Breast epithelium (tissue), 4 donors: ENCODE measurements at places on chromosomes 1 and 21.

- H3K4me1 ChIP-seq: no peaks in the 10 kb centered on the region
- H3K36me3 ChIP-seq: no peaks in the 10 kb centered on the region
- DNase-seq: no peak
- H3K27me3 ChIP-seq: no peaks in the 10 kb centered on the region
- H3K27ac ChIP-seq: no peak overlapping the region
These were observed 881.4 kb upstream of the B3GALT2 start for GRCh38 chr1:194067772-194068171.

- peak overlapping the region; percentile 88 for H3K27ac ChIP-seq
- no peaks in the 10 kb centered on the region for H3K4me1 ChIP-seq
- no peaks in the 10 kb centered on the region for H3K36me3 ChIP-seq
These were observed 800 bp downstream of the HIPK1 start for GRCh38 chr1:113929750-113930498.

GRCh38 chr1:60870269-60870865 is 212.0 kb upstream of the NFIA start:
- DNase-seq: no peak
- no peaks in the 10 kb centered on the region for H3K27me3 ChIP-seq
- H3K27ac ChIP-seq: no peak overlapping the region
- H3K4me3 ChIP-seq: no peak overlapping the region
- H3K4me1 ChIP-seq: no peaks in the 10 kb centered on the region
- no peaks in the 10 kb centered on the region for H3K36me3 ChIP-seq

- no peaks in the 10 kb centered on the region for H3K36me3 ChIP-seq
- no peaks in the 10 kb centered on the region for H3K27me3 ChIP-seq
- no peak for DNase-seq
- no peaks in the 10 kb centered on the region for H3K4me1 ChIP-seq
- H3K4me3 ChIP-seq: peak overlapping the region; percentile 93
These were observed 1.3 kb upstream of the DNAJC16 start for GRCh38 chr1:15525050-15526020.

GRCh38 chr1:97143236-97143882 is 421.8 kb downstream of the PTBP2 start:
- H3K27ac ChIP-seq: no peak overlapping the region
- no peaks in the 10 kb centered on the region for H3K4me1 ChIP-seq
- no peak overlapping the region for H3K4me3 ChIP-seq

- H3K4me1 ChIP-seq: no peaks in the 10 kb centered on the region
- no peaks in the 10 kb centered on the region for H3K36me3 ChIP-seq
- H3K27ac ChIP-seq: no peak overlapping the region
- no peak overlapping the region for H3K4me3 ChIP-seq
These were observed 87.1 kb downstream of the ENAH start for GRCh38 chr1:225565847-225566246.

- H3K27me3 ChIP-seq: no peaks in the 10 kb centered on the region
- H3K36me3 ChIP-seq: no peaks in the 10 kb centered on the region
- no peak overlapping the region for H3K4me3 ChIP-seq
- DNase-seq: no peak
These were observed 76.3 kb downstream of the LRRC53 start for GRCh38 chr1:74436078-74436477.

DNA sequence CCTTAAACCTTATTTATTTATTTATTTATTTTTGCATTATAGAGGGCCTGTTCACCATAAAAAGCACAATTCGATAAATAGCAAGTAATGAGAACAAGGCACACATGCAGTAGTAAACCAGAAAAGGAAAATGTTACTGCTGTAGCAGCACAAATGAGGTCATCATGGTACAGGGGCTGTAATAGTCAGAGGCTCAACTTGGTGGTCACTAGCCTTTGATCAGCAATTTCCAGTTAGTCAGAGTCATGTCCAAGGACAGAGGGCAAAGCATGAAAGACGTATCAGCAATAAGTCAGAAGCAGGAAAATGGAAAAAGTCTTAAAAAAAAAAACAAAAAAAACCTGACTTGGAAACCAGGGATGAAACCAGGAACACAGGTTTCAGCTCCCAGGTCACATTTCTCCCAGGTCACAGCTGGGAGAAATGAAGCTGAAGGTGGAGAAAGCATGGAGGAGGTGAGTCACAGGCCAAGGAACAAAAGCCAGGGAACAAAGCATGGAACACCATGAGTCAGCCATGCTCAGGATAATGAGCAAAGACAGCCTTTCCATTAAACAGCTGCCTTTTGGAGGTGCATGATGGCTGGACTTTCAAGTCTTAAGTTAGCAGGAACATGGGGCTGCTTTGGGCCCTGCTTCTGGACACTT is 556.3 kb downstream of the LTN1 start:
- no peak overlapping the region for H3K27ac ChIP-seq
- H3K4me1 ChIP-seq: no peaks in the 10 kb centered on the region
- no peak for DNase-seq
- no peak overlapping the region for H3K4me3 ChIP-seq
- H3K27me3 ChIP-seq: no peaks in the 10 kb centered on the region

DNA sequence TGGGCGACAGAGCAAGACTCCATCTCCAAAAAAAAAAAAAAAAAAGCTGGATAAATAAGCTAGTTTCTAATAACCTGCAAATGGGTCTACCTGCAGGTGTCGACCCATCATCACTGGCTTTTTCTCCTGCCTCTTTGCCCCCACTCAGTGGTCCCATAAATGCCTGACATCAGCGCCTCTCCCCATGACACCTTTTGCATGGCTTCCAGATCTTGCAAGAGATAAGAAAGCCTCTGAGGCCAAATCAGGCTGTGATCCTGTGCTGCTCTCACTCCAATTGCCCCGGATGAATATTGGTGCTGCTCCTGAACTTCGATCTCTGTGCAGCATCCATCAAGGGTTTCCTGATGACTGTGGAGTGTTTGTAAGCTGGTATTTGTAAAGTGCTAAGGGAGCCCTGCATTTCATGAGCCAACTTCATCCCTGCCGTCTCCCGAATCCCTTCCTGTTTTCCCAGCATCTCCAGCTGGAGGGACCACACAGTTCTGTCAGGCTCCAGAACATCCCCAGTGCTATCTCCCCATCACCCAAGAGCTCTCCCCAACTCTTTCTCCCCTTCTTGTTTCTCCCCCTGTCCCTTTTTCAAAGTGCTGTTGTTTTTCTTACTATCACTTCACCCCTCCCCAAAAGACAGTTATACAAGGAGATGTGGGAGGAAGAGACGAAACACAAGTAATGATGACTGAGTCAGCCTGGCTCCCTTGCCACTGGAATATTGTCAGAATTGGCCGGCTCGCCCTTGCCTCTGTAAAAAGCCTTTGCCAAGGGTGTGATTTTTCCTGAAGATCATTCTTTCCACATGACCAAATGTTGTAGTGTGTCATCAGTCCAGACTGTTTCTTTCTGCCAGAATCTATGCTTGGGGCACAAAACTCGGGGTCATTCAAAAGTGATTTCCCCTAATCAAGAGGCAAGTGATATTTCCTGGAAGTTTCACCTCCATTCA is 2.8 kb upstream of the EFHD2 start:
- no peaks in the 10 kb centered on the region for H3K4me1 ChIP-seq
- H3K36me3 ChIP-seq: no peaks in the 10 kb centered on the region
- H3K27ac ChIP-seq: peak overlapping the region; percentile 38
- H3K27me3 ChIP-seq: no peaks in the 10 kb centered on the region
- no peak for DNase-seq

GRCh38 chr1:24641646-24642151 is 1.4 kb upstream of the SRRM1 start:
- H3K27me3 ChIP-seq: no peaks in the 10 kb centered on the region
- peaks cover 3% of the 10 kb centered on the region for H3K36me3 ChIP-seq
- peaks cover 22% of the 10 kb centered on the region for H3K4me1 ChIP-seq
- H3K27ac ChIP-seq: peak overlapping the region; percentile 100
- H3K4me3 ChIP-seq: peak overlapping the region; percentile 99
- DNase-seq: no peak

DNA sequence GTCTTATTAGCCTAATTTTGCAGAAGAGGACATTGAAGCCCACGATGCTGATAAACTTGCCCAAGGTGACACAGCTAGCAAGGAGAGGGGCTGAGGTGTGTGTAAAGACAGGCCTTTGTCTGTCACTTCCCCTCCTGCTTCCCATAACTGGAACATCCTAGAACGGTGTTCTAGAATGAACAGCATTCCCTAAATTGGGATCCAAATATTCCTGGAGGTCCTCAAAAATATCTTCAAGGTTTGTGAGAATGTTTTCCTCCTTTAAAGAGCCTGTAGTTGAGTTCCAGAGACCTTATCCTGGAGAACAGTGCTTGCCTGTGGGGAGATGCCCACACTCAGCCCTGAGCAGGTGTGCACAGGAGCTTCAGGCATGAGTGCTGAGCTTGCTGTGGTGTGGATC is 41.5 kb upstream of the SAMD13 start:
- no peak overlapping the region for H3K4me3 ChIP-seq
- no peaks in the 10 kb centered on the region for H3K4me1 ChIP-seq
- H3K36me3 ChIP-seq: no peaks in the 10 kb centered on the region
- DNase-seq: no peak

DNA sequence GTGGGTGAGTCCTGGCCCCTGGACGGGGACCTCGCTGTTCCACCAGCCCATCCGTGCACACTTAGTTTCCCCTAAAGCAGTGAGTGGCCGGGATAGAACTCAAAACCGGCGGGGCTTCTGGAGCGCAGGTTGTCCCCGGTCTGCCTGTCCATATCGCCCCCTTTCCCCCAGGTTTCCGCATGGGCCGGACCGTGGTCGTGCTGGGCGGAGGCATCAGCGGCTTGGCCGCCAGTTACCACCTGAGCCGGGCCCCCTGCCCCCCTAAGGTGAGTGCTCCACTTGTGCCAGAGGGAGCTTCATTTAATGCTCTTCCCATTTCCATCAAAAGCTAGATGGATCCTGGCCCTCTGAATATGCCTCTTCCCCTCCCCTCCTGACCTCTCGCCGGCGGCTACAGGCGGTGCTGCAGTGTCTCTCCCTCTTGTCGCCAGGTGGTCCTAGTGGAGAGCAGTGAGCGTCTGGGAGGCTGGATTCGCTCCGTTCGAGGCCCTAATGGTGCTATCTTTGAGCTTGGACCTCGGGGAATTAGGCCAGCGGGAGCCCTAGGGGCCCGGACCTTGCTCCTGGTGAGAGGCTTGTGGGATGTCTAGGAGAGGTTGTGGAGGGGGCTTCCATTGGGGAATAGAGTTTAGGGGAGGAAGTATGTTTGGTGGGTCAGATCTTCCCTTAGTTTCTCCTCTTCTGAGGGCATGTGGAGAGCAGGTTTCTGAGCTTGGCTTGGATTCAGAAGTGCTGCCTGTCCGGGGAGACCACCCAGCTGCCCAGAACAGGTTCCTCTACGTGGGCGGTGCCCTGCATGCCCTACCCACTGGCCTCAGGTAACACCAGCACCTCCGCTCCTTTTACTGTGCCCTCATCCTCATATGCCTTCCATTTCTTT is 683 bp downstream of the PPOX start:
- peak overlapping the region; percentile 86 for H3K4me3 ChIP-seq
- no peaks in the 10 kb centered on the region for H3K36me3 ChIP-seq
- H3K27ac ChIP-seq: peak overlapping the region; percentile 92
- no peaks in the 10 kb centered on the region for H3K4me1 ChIP-seq
- H3K27me3 ChIP-seq: no peaks in the 10 kb centered on the region
- DNase-seq: no peak

GRCh38 chr1:93123201-93123783 is 44.2 kb downstream of the MTF2 start:
- H3K4me1 ChIP-seq: no peaks in the 10 kb centered on the region
- no peak overlapping the region for H3K27ac ChIP-seq
- no peak overlapping the region for H3K4me3 ChIP-seq
- H3K27me3 ChIP-seq: no peaks in the 10 kb centered on the region

DNA sequence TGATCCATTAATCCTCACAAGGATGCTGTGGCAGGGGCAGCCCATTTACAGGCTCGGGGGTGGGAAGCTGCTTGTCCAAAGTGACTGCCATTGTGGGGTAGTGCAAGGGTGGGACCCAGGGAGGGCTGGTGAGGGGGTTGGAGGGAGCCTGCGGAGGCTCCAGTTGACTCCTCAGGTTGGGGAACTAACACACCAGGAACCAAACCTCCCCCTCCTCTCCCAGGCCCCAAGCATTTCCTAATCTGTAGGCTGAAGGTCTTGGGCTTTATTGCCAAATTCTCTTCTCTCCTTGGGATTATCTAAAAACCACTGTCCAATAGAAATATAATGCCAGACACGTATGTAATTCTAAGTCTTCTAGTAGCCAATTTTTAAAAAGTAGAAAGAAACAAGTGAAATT is 18.2 kb downstream of the IKBKE start:
- no peaks in the 10 kb centered on the region for H3K4me1 ChIP-seq
- H3K27ac ChIP-seq: no peak overlapping the region
- no peak overlapping the region for H3K4me3 ChIP-seq
- no peaks in the 10 kb centered on the region for H3K36me3 ChIP-seq

DNA sequence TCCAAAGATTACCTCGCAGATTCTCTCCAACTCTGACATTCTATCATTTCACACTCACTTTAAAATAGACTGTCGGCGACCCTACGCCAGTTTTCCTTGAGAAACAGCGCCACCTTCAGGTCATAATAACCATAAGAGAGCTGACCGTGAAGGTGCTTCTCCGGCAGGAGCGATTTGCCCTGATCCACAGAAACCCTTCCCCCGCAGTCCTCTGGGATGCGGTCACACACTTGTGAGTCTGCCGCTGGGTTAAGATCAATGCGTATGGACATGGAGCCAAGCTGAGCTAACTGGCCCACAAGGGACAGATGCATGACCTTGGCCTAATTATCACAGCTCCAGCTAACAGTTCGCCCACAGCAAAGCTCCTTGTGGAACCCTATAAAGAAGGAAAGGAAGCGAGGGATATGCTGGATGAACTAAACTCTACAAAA is 32.8 kb upstream of the IFNAR2 start:
- H3K36me3 ChIP-seq: no peaks in the 10 kb centered on the region
- H3K27ac ChIP-seq: peak overlapping the region; percentile 11
- peak; percentile 30 for DNase-seq
- no peak overlapping the region for H3K4me3 ChIP-seq

DNA sequence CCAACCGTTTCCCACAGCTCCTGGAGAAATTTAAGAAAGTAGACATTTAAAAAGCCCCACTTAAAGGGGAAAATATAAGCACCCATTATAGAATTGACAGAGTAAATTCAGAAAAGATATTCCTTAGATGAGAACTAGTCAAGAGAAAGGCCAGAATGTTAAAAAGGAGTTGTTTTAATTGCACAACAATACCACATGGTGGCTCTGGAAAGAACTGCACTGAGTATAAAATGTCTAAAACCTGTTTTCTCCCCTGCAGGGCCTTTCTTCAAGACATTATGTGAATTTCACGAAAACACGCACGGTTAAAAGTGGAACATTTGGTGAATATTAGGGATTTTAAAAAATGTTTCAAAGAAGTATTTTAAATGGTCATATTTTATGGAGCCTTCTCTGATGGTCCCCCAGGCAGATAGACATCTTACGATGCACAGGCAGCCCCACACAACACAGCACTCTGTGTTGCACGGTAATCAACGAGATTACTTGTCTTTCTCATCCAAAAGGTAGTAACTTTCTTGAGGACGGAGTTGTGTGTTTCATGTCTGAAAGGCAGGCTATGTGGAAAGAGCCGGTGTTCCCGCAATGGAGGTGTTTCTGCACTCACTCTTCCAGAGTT is 101.9 kb downstream of the PRRX1 start:
- H3K4me1 ChIP-seq: no peaks in the 10 kb centered on the region
- no peak overlapping the region for H3K4me3 ChIP-seq
- no peaks in the 10 kb centered on the region for H3K27me3 ChIP-seq
